LHCN-M2 (cell line): ENCODE measurements at places on chromosomes 4 and X.

GRCh38 chr4:22072726-22073125 lies 124.2 kb upstream of the KCNIP4 start:
- DNase-seq = no peak

DNA sequence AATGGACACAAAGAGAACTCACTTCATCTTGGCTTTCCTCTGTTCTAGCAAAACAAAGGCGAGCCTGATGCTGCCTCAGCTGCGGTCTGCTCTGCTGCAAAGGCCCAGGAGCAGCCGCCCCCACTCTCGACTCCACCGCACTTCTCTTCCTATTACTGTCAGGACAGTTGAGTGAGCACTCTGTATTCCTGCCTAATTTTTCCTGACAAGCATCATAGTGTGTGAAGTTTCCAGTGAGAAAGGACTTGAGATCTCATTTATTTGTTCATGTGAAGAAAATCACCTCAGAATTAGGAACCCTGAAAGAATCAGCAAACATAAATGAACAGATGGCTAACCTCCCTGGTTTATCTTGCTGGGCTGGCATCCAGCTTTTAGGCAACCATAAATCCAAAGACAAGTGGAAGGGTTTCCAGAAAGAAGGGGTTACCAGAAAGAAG lies 15.6 kb downstream of the SCARB2 start:
- peak; percentile 73 for DNase-seq

GRCh38 chr4:186190581-186191199 lies 677 bp upstream of the CYP4V2 start:
- DNase-seq = no peak

GRCh38 chr4:53541577-53542206 lies 49.6 kb downstream of the LNX1 start:
- peak; percentile 89 for DNase-seq

DNA sequence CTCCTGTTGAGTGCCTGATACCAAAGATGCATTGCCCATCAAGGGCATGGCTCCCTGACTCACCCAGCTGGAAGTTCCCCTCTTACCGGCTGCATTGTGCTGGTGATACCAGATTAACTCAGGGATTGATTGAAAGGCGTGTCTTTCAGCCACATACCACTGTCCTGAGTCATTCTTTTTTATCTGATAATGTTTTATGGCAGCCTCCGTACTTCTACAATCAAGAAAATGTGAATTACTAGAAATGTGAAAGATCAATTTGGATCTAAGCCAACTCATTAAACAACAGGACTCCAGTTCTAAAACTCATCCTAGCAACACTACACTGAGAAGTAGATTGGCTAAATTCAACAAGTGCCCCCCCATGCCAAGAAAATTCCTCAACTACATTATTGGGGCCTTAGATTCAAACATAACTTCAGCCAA lies 40.0 kb downstream of the TXK start:
- peak; percentile 44 for DNase-seq

GRCh38 chr4:137474711-137475301 lies 57.5 kb downstream of the PCDH18 start:
- peak; percentile 39 for DNase-seq

DNA sequence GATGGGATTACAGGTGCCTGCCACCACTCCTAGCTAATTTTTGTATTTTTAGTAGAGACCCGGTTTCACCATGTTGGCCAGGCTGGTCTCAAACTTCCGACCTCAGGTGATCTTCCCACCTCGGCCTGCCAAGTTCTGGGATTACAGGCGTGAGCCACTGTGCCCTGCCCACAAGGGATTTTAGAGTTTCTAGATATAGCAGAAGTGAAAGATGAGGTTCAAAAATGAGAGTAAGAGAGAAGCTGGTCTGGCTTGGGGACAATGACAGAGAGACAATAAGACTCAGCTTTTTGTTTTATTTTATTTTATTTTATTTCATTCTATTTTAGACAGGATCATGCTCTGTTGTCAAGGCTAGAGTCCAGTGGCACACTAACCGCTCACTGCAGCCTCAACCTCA lies 30.6 kb downstream of the TRIM61 start:
- no peak for DNase-seq

- DNase-seq = no peak
Observed at GRCh38 chrX:126489116-126489695, 63.4 kb downstream of the DCAF12L1 start.

- no peak for DNase-seq
Observed at GRCh38 chr4:101236097-101236496, 111.2 kb downstream of the PPP3CA start.

DNA sequence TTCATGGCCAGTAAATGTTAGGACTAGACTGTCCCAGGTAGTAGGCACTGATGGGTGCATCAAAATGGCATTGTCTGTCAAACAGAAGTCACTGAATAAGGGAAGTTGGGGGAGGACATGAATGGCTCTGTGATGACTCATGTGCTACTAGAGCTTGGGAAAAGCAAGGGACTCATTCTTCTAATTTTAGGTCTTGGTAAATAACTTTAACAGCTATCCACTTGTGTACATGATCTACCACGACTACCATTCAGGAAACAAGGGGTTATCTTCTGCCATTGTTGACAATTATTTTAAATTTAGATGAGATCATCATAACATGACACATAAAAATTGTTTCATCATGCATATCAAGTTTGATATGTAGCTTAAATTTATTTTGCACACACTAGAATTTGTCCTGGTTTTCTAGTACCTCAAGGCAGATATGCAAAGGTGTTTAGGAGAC lies 6.3 kb downstream of the AREG start:
- peak; percentile 93 for DNase-seq

- peak; percentile 53 for DNase-seq
Observed at GRCh38 chr4:111943796-111944203, 201.5 kb upstream of the FAM241A start.

- no peak for DNase-seq
Observed at GRCh38 chrX:84873176-84873575, 130.5 kb upstream of the APOOL start.

DNA sequence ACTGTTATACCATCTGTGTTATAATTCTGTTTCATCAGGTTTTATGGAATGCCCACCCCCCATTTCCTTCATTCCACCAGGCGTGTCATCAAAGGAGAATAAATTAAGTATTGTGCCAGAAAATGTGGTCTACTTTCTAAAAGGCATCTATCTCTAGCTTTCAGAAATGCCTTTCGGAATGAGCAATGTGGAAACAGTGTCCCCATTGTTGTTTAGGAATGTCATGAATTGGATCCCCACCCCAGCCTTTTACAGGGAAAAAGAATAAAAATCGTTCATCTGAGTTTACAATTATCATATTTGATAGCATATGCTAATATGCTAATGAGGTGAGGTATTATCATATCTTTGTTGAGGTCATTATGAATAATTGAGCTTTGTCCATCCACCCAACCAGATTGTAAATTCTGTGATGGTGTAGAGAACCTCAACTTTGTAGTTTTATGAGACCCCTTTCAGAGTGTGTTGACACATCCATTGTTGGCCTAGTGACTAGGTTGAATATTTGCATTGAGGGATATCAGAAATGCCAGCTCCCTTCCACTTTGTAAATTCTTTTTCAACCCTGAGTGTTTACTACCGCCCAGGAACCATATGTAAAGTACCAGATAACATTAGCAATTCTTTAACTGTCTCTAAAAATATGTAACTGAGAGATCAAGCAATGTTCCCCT lies 56.2 kb upstream of the CCDC160 start:
- DNase-seq = no peak

DNA sequence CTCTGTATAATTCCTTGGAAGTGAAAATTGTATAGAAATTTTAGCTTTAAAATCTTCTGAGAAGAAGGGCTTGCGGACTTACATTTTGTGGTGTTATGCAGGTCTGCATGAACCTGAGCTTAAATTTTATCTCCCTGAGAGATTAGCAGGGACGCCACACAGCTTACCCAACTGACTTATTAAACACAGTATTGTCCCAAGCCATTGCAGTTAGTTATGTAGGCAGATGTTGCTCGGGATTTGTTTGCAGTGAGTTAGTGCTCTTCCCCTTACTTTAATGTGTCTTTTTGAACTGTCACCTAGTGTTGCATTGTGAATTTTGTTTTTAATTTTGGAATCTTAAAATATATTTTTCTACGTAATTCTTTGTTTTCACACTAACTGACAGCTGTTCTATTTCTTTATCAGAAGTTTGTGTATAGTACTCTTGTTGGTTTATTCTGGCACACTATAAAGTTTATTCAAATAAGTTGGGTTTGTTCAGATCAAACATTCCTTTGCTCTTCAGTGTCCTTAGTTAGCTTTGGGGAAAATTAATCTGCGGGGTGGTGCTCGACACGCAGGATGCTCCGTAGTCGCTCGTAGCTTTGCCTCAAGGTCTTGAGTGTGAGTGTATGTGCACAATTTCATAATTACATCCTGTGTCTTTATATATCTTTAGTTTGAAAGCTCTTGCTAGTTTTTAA lies 145.4 kb downstream of the STIM2 start:
- DNase-seq = peak; percentile 40
